Breast epithelium (tissue), 4 donors: ENCODE measurements at places on chromosomes 1 and 21. TPM values are rescaled to one million over a fixed set of nuclear protein-coding genes. Genes with fewer than 3 reads are reported as not detected.

DNA sequence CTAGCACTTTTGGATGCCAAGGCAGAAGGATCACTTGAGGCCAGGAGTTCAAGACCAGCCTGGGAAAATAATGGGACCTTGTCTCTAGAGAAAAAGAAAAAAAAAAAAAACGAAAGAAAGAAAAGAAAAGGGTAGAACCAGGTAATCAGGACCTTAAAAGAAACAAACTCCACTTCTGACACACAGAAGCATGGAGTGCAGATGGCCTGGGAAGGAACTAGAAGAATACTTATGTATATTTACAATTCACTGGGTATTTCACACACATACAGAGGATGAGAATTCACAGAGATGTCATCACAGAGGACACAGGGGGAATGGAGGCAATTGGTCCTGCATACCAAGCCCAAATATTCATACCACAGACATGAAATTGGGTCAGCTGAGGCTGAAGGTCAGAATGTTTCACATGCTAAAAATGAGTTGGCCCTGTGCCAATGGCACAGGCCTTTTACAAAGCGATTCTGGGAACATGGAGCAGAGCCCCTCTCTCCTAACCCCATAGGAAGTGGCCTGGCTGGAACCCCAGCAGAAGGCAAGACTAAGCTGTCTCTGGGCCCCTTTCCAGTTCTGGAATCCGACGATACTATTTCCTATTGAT lies 4.4 kb downstream of the B4GALT3 start:
- peaks cover 3% of the 10 kb centered on the region for H3K36me3 ChIP-seq
- no peak for DNase-seq
- peak overlapping the region; percentile 82 for H3K27ac ChIP-seq
- no peaks in the 10 kb centered on the region for H3K4me1 ChIP-seq
- no peak overlapping the region for H3K4me3 ChIP-seq

GRCh38 chr1:193102662-193103061 lies 2.6 kb downstream of the GLRX2 start:
- no peak for DNase-seq
- no peak overlapping the region for H3K27ac ChIP-seq
- no peaks in the 10 kb centered on the region for H3K27me3 ChIP-seq
- H3K4me1 ChIP-seq = no peaks in the 10 kb centered on the region

GRCh38 chr1:9363061-9363471 lies 70.4 kb downstream of the SPSB1 start:
- no peak overlapping the region for H3K4me3 ChIP-seq
- no peaks in the 10 kb centered on the region for H3K4me1 ChIP-seq
- no peaks in the 10 kb centered on the region for H3K36me3 ChIP-seq
- no peak for DNase-seq
- H3K27ac ChIP-seq = no peak overlapping the region
- H3K27me3 ChIP-seq = no peaks in the 10 kb centered on the region

GRCh38 chr1:95233319-95233736 lies 682 bp upstream of the RWDD3 start:
- peak overlapping the region; percentile 71 for H3K4me3 ChIP-seq
- no peaks in the 10 kb centered on the region for H3K27me3 ChIP-seq
- no peaks in the 10 kb centered on the region for H3K36me3 ChIP-seq
- no peaks in the 10 kb centered on the region for H3K4me1 ChIP-seq
- peak overlapping the region; percentile 95 for H3K27ac ChIP-seq

- H3K36me3 ChIP-seq = no peaks in the 10 kb centered on the region
- no peak for DNase-seq
- H3K27me3 ChIP-seq = no peaks in the 10 kb centered on the region
- no peak overlapping the region for H3K4me3 ChIP-seq
- H3K27ac ChIP-seq = peak overlapping the region; percentile 59
Measured at GRCh38 chr1:168709405-168710363, 19.3 kb downstream of the DPT start.

GRCh38 chr1:30762930-30763650 lies 5.5 kb upstream of the LAPTM5 start:
- peaks cover 5% of the 10 kb centered on the region for H3K4me1 ChIP-seq
- no peaks in the 10 kb centered on the region for H3K36me3 ChIP-seq
- no peaks in the 10 kb centered on the region for H3K27me3 ChIP-seq
- H3K27ac ChIP-seq = no peak overlapping the region
- DNase-seq = no peak

- peaks cover 8% of the 10 kb centered on the region for H3K4me1 ChIP-seq
- no peaks in the 10 kb centered on the region for H3K27me3 ChIP-seq
- H3K27ac ChIP-seq = peak overlapping the region; percentile 75
- H3K36me3 ChIP-seq = no peaks in the 10 kb centered on the region
Measured at GRCh38 chr1:108049178-108049819, 84.3 kb upstream of the VAV3 start.

CACNA1E gene
- not detected for total RNA-seq

PSRC1 gene
- 4.2 TPM for total RNA-seq

ZNF672 gene
- 27.2 TPM for total RNA-seq

VAV3 gene
- total RNA-seq = 153 TPM

GJA5 gene
- total RNA-seq = 34.1 TPM

NMNAT2 gene
- 1.6 TPM for total RNA-seq
